NCI-H1105 treated with DMSO at 0.1 percent for 48 hours (cell line): ENCODE measurements at places on chromosomes 4 and X.

DNA sequence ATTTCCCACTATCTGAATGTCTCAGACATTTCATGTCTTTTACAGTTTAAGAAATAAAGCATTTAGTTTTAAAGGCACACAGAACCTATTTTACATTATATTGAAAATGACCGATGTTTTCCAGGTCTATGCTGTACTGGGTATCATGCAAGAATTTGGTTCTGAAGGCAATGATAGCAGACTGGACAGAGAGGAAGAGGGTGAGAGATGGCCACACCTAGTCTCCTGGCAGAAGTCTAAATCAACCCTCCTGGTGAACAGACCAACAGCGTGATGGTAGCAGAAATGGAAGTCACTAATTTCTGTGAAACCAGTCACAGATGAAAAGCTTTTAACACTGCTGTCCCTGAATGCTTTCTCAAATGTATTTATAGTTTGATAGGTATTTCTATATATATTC, 41.9 kb downstream of the MID1 start:
- no peak for DNase-seq

- no peak for DNase-seq
Observed at GRCh38 chrX:124269881-124270280, 62.6 kb upstream of the TEX13D start.

DNA sequence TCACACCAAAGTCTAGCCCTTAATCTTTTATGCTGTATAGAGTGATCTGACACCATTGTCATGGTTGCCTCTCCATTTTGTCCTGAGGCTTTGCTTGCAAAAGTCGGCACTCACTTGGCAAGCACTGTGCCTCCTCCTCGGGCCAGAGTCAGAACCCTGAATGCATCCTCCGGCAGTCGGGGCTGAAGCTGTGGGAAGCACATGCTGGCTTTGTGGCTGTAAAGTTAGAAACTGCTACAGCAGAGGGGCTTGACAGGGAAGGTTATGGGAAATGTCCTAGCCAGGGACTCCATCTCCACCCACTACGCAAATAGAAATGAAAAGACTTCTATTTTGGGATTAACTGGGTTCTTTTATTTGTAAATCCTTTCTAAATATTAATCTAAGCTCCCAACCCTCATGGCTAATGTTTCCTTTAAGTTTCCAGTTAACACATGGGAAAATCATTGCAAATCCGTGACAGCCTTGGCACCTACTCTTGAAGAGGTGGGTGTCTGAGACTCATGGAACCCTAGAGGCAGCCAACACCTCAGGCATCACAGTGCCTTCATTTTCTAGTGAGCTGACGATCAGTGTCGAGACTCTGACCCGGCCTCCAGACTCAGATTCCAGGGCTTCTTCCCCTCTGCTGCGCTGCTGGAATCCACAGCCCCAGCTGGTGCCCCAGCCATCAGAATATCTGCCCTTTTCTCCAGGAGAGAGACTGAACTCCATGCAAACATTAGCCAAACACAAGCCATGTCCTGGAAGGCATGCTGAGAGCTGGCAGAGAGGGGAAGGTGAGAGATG, 7.9 kb upstream of the CLDN24 start:
- DNase-seq: no peak

GRCh38 chr4:40856277-40856839, 106.6 kb downstream of the NSUN7 start:
- DNase-seq: no peak

DNA sequence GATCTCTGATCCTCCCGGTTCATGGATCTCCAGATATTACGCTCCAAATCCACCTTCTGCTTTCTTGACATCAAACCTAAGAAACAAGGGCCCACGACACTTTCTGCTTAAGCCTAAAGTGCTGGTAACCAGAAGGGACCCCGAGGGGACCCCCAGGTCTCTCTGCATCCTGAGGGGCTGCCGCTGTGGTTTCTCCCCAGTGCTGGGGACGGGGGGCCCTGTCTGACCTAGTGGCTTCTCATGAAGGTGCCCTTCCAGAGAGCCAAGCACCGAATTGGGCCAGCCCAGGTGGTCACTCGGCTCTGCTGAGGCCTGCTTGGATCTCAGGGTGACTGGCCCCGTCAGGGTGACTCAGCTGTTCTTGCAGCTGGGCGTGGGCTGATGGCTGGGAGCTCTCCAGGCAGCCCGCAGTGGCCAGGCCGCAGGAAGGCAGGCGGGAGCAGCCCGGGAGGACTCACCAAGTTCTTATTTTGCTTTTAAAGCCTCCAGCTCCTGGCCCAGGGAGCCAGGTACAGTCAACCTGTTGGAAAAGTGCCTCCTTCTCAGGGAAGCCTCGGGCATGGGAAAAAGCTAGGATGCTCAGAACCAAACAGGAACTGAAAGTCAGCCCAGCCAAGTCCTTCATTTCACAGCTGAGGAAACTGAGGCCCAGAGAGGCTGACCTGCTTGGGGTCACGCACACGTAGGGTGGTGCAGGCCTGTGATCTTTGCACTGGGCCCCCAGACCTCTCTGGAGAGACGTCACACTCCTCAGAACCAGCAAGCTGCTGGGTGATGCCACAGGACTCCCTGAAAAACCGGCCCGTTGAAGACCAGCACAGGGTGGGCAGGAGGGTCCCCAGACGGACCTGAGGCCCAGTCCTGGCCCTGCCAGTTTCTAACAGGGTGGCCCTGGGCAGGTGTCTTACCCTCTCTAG, 16.7 kb downstream of the BLOC1S4 start:
- DNase-seq: no peak

DNA sequence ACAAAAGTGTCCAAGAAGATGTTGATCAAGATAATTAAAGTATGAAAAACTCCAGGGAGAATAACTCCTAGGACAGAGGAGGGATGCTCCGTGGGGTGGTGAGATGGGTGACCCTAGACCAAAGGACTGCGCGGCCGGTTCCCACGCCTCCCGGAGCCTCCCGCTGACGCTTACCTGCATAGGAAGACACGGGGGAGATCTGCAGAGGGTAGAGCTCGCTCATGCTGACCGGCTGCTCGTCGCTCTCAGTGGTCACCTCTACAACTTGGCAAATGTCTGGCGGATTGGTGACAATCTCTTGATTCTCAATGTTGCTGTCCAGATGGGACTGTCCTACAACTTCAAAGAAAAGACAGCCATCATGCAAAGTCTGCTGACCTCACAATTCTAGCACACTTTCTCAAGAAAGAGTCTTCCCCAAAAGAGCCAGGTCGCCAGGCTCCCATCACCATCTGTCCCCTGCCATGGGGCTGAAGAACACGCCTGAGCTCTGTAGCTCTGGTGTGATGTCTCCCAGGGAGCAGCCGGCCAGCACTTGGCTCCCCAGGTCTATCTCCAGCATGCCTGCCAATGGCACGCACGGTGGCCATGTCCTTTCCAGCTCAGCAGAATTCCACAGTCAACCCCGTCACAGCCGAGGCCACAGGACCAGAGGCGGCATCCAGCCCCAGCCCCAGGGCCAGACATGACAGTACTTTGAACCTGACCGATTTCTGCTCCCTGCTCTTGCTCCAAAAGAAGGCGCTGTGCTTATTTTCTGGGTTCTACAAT, 75.4 kb downstream of the IRF2 start:
- DNase-seq: no peak
